Esophagus muscularis mucosa (tissue), 4 donors: ENCODE measurements at places on chromosomes 3 and 15. TPM values are rescaled to one million over a fixed set of nuclear protein-coding genes. Genes with fewer than 3 reads are reported as not detected.

DNA sequence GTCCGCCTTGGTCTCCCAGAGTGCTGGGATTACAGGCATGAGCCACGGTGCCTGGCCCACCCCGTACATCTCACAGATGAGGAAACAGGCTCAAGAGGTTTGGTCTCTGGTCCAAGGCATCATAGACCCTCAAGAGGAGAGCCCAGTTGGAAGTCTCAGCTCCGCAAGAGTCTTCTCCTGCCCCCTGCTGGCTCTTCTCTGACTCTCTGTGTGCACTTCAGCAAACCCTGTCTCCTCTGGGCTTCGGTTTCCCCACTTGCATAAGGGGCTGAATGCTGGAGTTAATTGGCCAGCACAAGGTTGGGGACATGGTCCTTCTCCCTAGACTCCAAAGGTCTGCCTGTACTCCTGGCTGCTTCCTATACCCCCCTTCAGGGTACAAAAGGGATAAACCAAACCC is 3.9 kb downstream of the MST1R start:
- no peak overlapping the region for H3K4me3 ChIP-seq
- peaks cover 17% of the 10 kb centered on the region for H3K4me1 ChIP-seq
- DNase-seq = no peak
- no peak overlapping the region for H3K27ac ChIP-seq

- no peak for DNase-seq
- H3K4me1 ChIP-seq = peaks cover 36% of the 10 kb centered on the region
- H3K36me3 ChIP-seq = no peaks in the 10 kb centered on the region
- peak overlapping the region; percentile 94 for H3K4me3 ChIP-seq
- H3K27me3 ChIP-seq = no peaks in the 10 kb centered on the region
- H3K27ac ChIP-seq = peak overlapping the region; percentile 97
Observed at GRCh38 chr15:68818066-68818768, 2.5 kb downstream of the ANP32A start.

DNA sequence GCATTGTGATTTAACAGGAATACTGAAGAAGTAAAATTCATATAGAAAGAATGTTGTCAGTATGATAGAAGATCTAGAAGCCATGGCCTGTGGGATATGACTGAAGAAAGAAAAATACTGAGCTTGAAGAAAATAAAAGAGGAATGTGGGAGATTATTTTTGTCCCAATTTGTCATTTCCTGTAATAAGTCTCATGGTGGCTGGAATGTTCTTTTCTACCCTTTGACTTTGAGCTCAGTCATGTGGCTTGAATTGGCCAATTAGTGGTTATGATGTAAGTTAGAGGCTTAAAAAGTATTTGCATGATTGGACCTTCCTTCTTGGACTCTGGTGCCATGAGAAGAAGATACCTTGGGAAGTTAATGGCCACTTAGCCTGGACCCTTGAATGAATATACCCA is 14.1 kb downstream of the APH1B start:
- no peaks in the 10 kb centered on the region for H3K27me3 ChIP-seq
- peaks cover 13% of the 10 kb centered on the region for H3K4me1 ChIP-seq
- H3K36me3 ChIP-seq = peaks cover 53% of the 10 kb centered on the region
- DNase-seq = no peak

Gene ESYT3
- total RNA-seq = 0.45 TPM

- no peaks in the 10 kb centered on the region for H3K36me3 ChIP-seq
- no peaks in the 10 kb centered on the region for H3K27me3 ChIP-seq
- DNase-seq = no peak
- no peaks in the 10 kb centered on the region for H3K4me1 ChIP-seq
- H3K27ac ChIP-seq = no peak overlapping the region
- H3K4me3 ChIP-seq = no peak overlapping the region
Observed at GRCh38 chr15:53522991-53523390, 236.5 kb downstream of the WDR72 start.

Gene LRRC2
- 0.83 TPM for total RNA-seq

DNA sequence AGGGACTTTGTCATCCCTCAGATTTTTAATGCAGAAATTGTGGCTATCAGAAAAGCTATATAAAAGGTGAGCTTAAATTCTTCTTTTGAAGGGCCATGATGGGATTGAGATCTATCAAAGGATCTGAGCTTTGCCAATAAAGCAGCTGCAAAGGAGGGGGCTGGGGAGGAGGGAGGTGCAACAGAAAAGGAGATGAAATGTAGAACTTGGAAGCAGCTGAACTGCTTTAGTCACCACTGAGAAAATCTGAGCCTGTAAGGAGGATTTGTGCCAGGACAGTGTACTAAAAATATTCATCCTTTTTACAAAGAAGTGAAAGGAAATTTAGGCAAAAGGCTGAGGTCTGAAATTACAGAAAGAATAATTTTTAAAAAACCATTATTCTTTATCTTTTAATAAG is 10.4 kb downstream of the TSPAN3 start:
- peaks cover 54% of the 10 kb centered on the region for H3K4me1 ChIP-seq
- H3K27me3 ChIP-seq = no peaks in the 10 kb centered on the region
- H3K36me3 ChIP-seq = no peaks in the 10 kb centered on the region
- H3K27ac ChIP-seq = peak overlapping the region; percentile 33
- no peak for DNase-seq
- no peak overlapping the region for H3K4me3 ChIP-seq

GRCh38 chr3:128060473-128061381 is 8.5 kb downstream of the SEC61A1 start:
- H3K27ac ChIP-seq = no peak overlapping the region
- H3K4me3 ChIP-seq = no peak overlapping the region
- H3K4me1 ChIP-seq = no peaks in the 10 kb centered on the region
- H3K27me3 ChIP-seq = no peaks in the 10 kb centered on the region
- DNase-seq = peak; percentile 72
- peaks cover 98% of the 10 kb centered on the region for H3K36me3 ChIP-seq

Gene ANKRD34C
- total RNA-seq = not detected

Gene ARL13B
- total RNA-seq = 17.0 TPM

DNA sequence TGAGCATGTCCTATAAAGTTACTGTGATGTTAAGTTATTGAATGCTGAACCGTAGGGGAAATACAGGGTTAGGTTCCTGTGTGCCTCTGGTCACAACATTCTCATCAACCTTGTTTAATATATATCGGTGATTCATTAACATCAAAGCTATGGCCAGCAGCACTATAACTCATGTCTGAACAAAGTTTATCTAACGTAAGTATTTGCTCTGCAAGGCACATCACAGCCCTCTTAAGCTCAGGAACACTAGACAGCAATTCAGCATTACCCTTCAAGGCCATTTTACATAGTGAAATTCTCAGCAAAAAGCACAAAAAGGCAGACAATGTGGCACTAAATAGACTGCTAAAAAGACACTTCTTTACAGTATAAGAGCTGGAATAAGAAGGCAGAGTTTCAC is 48.2 kb upstream of the FNDC3B start:
- no peaks in the 10 kb centered on the region for H3K36me3 ChIP-seq
- H3K4me1 ChIP-seq = no peaks in the 10 kb centered on the region
- no peak overlapping the region for H3K27ac ChIP-seq

Gene STRA6
- 0.13 TPM for total RNA-seq

Gene CGGBP1
- 77.2 TPM for total RNA-seq

Gene ARRDC4
- 115 TPM for total RNA-seq

DNA sequence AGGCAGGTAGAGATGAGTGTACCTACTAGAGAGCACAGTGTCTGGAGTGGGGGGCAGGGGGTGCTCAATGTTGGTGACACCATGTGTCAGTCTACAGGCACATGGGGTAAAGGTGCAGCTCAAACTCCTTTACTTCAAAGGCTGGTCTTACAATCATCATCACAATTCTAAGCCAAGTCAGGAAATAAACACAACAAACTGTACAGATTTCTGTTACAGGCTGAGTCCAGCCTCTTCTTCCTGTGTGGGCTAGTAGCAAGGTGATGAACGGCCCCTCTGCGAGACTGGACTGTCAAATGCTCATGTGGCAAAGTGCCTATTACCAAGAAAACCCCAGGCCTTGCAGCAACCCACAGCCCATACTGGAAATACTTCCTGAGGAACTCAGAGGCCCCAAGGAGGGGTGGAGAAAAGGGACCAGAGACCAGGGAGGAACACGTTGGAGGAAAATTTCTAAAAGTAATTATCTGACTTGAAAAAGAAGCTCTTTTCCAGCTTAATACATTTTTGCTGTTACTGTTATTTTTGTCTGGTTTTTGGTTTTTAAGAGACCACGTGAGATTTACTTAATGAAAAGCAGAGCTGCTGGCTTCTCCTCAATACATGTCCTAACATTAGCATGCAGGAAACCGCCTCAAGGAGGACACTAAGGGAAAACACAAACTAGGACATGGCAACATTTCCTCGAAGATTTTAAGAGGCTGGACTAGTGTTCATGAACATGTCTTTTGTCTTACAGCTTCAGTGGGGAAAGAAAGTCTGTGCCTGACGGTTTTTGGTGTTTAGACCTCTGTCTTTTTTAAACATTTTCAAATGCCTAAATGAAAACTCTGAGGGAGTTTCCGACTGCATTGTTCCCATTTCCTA is 29.5 kb downstream of the TBC1D2B start:
- no peak overlapping the region for H3K4me3 ChIP-seq
- peaks cover 24% of the 10 kb centered on the region for H3K36me3 ChIP-seq
- H3K27ac ChIP-seq = peak overlapping the region; percentile 63
- no peak for DNase-seq

GRCh38 chr3:38016410-38016809 is 13.0 kb downstream of the PLCD1 start:
- H3K27me3 ChIP-seq = no peaks in the 10 kb centered on the region
- H3K4me1 ChIP-seq = no peaks in the 10 kb centered on the region
- no peak for DNase-seq
- H3K36me3 ChIP-seq = peaks cover 24% of the 10 kb centered on the region
